ENCODE measurements at places on chromosomes 7 and 10.

GRCh38 chr10:71254834-71255549 is 42.6 kb downstream of the UNC5B start:
- no peak for DNase-seq

DNA sequence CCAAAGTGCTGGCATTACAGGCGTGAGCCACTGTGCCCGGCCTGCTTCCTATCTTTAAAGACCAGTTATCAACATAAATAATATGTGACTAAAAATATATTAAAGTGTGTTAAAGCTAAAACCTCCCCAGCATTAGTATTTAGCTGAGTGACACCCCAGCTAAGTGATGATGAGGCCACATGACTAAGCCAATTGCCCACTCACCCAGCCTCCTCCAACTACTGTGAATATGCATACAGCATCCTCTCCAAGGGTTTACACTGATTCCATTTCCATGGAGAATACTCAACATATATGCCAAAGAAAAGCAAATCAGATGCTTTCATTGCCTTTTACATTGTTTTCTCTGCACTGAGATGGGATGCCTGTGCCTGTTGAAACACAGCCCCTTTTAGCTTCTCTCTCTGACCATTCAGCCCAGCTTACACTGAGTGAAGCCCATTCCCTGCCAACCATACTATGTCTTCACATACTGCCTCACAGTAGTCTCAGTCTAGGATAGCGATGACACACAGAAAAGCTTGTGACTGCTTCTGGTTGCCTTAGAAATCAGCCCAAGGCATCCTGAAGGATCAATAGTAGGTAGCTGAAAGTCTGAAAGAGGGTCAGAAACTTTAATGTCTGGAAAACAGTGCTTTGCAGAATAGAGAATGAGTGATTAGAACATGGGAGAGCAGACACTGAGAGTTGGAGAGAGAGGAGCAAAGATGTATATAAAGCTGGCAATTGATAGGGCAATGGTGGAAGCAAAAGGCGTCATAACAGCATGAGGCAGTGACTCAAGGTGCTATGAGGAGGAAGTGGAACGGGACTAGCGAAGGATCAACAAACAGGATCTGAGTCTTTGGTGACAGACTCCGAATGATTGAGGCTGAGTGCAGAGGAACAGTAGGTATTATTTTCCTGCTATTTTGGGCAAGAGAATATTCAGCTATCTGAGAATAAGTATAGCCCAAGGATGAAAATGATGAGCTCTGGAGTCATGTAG is 19.8 kb upstream of the ATE1 start:
- DNase-seq = no peak

DNA sequence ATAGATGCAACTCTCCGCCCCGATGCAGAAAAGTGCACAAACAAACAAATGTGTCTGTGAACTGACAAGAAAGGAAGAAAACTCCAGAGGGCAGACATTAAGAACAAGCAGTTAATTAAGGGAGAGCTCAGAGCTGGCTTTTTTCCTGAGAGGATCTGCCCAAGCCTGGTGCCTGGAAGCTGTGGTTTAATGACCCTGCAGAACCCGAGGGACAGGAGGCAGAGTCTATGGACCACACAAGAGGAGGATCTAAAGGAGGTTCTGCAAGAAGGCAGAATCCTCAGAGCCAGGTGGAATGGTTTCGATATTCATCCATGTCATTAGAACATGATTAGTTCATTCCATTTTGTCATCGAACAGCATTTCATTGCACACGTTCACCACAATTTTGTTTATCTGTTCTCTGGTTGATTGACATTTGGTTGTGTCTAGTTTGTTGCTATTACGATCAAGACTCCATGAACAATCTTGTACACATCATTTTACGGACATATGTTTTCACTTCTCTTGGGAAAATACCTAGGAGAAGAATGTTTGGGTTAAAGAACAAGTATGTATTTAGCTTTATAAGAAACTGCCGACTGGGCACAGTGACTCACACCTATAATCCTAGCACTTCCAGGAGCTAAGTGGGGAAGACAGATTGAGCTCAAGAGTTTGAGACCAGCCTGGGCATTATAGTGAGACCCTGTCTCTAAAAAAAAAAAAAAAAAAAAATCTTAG is 560.2 kb downstream of the CALN1 start:
- DNase-seq = no peak

- no peak for DNase-seq
Observed at GRCh38 chr7:86222806-86223205, 420.9 kb upstream of the GRM3 start.

- no peak for DNase-seq
Observed at GRCh38 chr7:142478479-142479220, 220.8 kb upstream of the PRSS58 start.

- no peak for DNase-seq
Observed at GRCh38 chr10:130956251-130956650, 355.3 kb downstream of the TCERG1L start.

GRCh38 chr7:95251966-95252365 is 72.4 kb downstream of the PON1 start:
- no peak for DNase-seq

DNA sequence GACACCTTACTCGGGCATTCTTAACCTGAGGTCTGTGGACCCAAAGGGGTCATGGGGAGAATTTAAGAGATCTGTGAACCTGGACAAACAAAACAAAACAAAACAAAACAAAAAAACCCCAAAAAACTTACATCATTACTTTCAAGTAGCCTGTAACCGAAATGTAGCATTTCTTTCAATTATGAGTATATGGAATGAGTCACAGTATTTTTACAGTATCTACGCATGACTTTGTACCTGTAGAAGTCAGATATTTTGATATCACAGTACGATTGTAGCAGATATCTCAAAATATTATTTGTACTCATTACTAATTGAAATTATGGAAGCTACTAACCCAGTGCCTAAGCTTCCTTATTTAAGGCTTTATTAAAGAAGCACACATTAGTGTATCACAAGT is 210.2 kb downstream of the JAZF1 start:
- no peak for DNase-seq

All from NCI-H446 (cell line).